ENCODE measurements at places on chromosomes 13 and 19. TPM values are rescaled to one million over a fixed set of nuclear protein-coding genes. Genes with fewer than 3 reads are reported as not detected.

GRCh38 chr13:40916207-40916998 lies 102.7 kb downstream of the ELF1 start:
- peaks cover 12% of the 10 kb centered on the region for H3K4me1 ChIP-seq
- no peak overlapping the region for H3K27ac ChIP-seq
- H3K27me3 ChIP-seq: no peaks in the 10 kb centered on the region
- no peak overlapping the region for H3K4me3 ChIP-seq

The YJEFN3 gene
- total RNA-seq: 0.29 TPM

DNA sequence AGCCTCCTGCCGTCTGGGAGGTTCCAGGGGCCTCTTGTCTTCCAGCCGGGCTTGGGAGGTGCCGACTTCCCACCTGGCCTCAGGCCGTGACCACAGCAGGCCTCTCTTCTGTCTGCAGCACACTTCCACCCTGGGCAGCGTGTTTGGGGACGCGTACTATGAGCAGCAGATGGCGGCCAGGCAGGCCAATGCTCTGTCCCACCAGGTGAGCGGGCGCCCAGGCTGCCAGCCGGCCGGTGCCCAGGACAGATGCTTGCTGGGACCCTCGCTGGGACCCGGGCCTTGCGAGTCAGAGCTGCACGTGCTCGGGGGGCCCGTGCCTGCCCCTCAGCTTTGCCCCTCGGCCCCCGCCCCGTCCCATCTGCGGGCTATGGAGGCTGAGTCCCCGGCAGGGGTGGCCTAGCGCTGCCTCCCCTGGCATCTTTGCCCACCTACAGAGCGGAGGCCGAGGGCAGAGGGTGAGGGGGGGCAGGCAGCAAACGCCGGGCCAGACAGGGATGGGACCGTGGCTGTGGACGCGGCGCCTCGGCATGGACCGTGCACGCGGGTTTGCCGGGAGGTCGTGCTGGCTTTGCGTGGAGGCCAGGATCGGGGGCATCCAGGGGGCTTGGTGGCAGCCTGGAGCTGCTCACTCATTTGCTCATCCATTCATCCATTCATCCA lies 16.2 kb downstream of the COMP start:
- no peaks in the 10 kb centered on the region for H3K36me3 ChIP-seq
- H3K4me1 ChIP-seq: peaks cover 14% of the 10 kb centered on the region
- H3K4me3 ChIP-seq: no peak overlapping the region
- peak; percentile 71 for DNase-seq

DNA sequence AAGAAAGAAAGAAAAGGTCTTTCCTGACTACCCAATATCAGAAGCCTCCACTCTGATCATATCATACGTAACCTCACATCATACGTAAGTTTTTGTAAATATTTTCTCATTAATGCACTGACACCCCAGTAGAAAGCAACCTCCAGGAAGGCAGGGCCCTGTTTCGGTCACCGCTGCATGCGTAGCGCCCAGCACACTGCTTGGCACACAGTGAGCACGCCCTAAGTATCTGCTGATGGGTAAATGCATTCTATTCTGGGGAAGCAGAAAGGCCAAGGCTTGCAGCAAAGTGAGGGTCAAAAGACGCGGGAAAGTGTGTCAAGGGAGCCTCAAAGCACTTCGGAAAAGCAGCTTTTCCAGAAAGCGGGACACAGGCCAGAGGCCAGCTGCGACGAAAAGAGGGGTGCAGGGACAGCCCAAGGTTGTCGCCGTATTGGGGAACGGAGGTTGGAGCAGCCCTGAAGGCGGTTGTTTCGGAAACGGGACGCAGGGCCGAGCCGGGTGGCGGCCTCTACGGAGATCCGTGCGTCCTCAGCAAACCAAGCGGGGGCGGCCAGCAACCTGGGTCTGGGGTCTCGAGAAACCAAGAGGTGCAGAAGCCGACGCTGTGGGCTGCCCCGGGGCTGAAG lies 463 bp downstream of the SUGP1 start:
- H3K4me1 ChIP-seq: peaks cover 16% of the 10 kb centered on the region
- peak overlapping the region; percentile 98 for H3K27ac ChIP-seq
- DNase-seq: peak; percentile 78
- no peaks in the 10 kb centered on the region for H3K27me3 ChIP-seq
- peak overlapping the region; percentile 99 for H3K4me3 ChIP-seq

- H3K4me3 ChIP-seq: no peak overlapping the region
- H3K4me1 ChIP-seq: peaks cover 14% of the 10 kb centered on the region
- H3K27ac ChIP-seq: no peak overlapping the region
- peak; percentile 92 for DNase-seq
- H3K27me3 ChIP-seq: no peaks in the 10 kb centered on the region
These were observed 7.5 kb upstream of the LIN7B start for GRCh38 chr19:49106648-49107135.

All from osteoblast (primary cell).